ENCODE measurements at places on chromosomes 12 and 14. TPM values are rescaled to one million over a fixed set of nuclear protein-coding genes. Genes with fewer than 3 reads are reported as not detected.

Gene LAG3
- 1.6 TPM for total RNA-seq

Gene KLRD1
- not detected for total RNA-seq

Gene TSPAN8
- total RNA-seq = not detected

Gene NFE2
- 0.11 TPM for total RNA-seq

Gene A2M
- not detected for total RNA-seq

Gene EML5
- 0.76 TPM for total RNA-seq

Gene SLCO1C1
- not detected for total RNA-seq

Gene KLRC1
- not detected for total RNA-seq

Gene KRT83
- 6.5 TPM for total RNA-seq

Gene FOXN4
- 0.06 TPM for total RNA-seq

Gene AP4S1
- total RNA-seq = 8.8 TPM

Gene TMEM121
- total RNA-seq = 6.9 TPM

Gene ZDHHC22
- 0.46 TPM for total RNA-seq

Gene MSI1
- 1.1 TPM for total RNA-seq

Gene FBRSL1
- total RNA-seq = 80.6 TPM

Gene TAMALIN
- total RNA-seq = 0.53 TPM

Gene CELA1
- not detected for total RNA-seq
